ENCODE measurements at places on chromosomes 7 and 10.

- no peak for DNase-seq
Measured at GRCh38 chr10:130511766-130512165, 375.6 kb downstream of the GLRX3 start.

GRCh38 chr7:124032369-124033094 is at the start of gene TMEM229A:
Gene TMEM229A (minus strand): TSS chr7:124033067. CDS start chr7:124033003, 64 bp downstream.
- DNase-seq = peak; percentile 55

GRCh38 chr7:136326045-136326609 is 349.0 kb upstream of the MTPN start:
- DNase-seq = no peak

- DNase-seq = no peak
Measured at GRCh38 chr7:22194658-22195273, 162.2 kb downstream of the RAPGEF5 start.

DNA sequence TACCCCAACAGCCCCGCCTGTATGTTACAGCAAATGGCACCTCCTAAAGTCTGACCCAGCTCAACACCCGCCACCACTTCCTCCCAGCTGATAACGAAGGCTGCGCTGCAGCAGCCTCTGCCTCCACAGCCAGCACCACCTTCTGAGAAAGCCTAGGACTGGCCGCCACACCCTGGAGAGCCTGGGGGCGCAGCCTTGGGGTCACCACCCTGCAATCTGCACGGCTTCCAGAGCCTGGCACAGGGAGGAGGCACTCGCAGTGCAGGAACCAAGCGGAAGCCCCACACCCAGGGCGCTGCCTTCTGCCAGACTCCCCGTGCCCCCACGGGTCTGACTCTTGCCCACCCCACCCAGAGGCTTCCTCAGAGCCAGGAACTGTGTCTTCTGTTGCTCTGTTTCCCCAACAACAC is 112.5 kb downstream of the MAD1L1 start:
- DNase-seq = no peak

Data from NCI-H1105 (cell line).